Stimulated activated memory B cell treated with anti-CD40 and anti-IgM and Interleukin-4, amounts not matched to agents 10 μg/mL and 1 μg/mL and 100 μg/mL, for 72 hours (primary cell): ENCODE measurements at places on chromosomes 5 and 9.

DNA sequence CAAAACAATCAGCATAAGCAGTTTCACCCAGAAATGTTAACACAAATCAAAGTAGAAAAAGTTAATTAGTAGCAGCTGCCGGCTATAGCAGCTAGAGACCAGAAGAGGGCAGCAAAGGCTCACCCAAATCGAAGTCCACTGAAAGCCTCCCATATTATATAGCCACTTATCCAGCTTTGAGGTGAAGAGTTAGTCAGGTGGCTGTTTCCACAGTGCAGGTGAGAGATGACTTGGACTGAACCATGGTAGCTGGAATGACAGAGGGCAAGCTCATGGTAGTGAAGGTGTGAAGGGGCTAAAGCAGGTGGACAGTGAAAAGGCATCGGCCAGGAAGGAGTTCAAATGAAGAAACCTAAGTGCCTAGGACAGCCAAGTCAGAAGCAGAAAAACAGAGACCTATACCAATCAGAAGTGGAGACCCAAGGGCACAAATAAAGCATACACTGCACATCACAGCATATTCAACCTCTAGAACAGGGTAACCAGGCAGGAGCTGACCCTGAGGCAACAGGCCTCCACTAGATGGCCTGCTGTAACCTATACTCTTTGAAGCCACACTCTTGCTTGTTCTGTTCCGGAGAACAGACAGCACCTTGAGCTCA lies 7.2 kb upstream of the RNF38 start:
- ATAC-seq: peak; percentile 78

GRCh38 chr9:103988821-103989220 lies 105.3 kb upstream of the SMC2 start:
- no peak for ATAC-seq

- ATAC-seq: no peak
Observed at GRCh38 chr5:39863926-39864552, 439.3 kb upstream of the DAB2 start.

DNA sequence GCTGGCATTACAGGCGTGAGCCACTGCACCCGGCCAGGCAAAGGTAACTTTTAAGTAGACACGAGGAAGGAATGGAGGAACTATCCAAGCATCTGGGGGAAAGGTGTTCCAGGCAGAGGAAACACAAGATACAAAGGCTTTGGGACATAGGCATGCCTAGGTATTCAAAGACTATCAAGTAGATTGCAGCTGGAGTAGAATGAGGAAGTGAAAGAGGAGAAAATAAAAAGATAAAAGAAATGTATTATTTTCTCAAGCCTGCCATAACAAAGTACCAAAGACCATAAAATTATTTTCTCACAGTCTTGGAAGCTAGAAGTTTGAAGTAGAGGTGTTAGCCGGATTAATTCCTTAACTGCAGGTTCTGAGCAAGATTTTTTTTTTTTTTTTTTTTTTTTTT lies 39.9 kb upstream of the GRIN3A start:
- no peak for ATAC-seq

DNA sequence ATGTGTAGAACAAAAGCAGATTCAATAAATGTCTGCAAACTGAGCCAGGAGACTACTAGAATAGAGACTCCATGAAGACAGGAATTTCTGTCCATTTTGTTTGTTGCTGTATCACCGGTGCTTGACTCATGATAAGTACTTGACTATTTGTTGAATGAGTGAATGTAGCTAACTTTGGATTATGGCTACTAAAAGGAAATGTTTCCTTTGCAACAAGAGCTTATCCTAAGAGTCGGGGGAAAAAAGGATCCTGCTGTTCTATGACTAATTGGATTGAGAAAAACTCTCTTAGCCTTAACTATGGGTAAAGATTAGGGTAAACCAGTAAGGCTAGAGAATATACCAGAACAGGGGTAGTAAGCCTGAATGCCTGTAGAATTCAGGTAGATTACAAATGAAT lies 3.5 kb downstream of the PAIP1 start:
- ATAC-seq: no peak

DNA sequence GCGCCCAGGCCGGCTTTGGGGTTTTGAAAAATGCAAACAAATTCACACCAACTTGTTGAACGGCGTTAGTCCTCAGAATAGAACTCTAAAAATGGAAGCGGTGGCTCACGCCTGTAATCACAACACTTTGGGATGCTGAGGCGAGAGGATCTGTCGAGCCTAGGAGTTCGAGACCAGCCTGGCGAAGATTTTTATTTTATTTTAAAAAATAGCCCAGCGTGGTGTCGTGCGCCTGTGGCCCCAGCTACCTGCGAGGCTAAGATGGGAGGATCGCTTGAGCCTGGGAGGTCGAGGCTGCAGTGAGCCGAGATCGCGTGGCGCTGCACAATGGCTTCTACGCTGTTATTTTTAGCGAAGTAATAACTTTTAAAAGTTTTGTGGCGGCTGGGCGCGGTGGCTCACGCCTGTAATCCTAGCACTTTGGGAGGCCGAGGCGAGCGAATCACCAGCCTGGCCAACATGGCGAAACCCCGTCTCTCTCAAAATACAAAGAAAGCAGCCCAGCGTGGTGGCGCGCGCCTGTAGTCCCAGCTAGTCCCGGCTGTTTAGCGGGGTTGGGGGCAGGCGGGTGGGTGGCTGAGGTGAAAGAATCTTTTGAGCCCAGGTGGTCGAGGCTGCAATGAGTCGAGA lies 694 bp upstream of the PLIN2 start:
- ATAC-seq: peak; percentile 27
